ENCODE measurements at places on chromosomes 13 and 19.

- no peak for DNase-seq
Measured at GRCh38 chr13:106709522-106709921, 141.6 kb upstream of the ARGLU1 start.

DNA sequence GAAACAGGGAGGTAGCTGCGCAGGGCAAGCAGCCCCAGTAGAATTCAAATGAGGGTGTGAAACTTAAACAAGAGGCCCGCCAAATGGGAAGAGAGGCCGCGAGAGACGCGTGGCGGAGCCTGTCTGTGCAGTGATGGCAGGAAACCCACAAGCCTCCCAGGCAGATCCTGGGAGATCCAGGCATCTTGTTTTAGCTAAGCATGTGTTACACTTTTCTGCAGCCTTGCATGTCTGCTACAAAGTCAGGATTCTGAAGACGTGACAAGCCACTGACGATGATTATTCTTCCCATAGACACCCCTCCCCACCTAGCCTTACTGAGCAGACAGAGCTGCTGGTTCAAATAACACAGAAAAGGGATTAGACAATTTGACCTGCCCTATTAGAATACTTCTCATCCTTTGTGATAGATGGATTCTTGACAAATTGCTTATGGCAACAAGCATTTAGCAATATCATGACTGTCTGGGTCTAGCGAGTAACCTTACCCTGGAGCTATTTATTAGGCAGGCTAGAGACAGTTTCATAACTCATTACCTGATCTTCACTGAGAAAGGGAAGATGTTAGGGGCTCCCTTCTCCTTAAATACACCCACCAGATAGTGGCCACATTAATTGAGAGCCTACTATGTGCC lies 185.2 kb upstream of the IRS2 start:
- DNase-seq = no peak

GRCh38 chr13:43444081-43444480 lies 342.7 kb downstream of the ENOX1 start:
- no peak for DNase-seq

DNA sequence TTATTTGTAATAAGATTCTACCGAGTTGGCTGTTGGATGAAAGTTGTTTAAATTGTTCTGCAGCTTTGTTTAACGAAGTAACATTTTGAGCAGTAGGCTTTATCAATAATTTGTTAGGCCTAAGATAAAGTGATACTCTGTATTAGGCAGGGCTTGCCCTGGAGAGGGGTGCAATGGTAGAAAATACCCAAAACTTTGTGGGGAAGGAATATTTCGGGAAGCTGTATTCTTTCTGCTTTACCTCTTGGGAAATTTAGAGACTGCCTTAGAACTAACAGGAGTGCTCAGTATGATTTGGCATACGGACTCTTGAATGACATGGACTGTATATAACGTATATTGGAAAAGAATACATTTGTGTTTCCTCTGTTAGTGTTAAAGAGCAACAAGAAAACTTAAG lies 2.5 kb downstream of the PDS5B start:
- DNase-seq = no peak

DNA sequence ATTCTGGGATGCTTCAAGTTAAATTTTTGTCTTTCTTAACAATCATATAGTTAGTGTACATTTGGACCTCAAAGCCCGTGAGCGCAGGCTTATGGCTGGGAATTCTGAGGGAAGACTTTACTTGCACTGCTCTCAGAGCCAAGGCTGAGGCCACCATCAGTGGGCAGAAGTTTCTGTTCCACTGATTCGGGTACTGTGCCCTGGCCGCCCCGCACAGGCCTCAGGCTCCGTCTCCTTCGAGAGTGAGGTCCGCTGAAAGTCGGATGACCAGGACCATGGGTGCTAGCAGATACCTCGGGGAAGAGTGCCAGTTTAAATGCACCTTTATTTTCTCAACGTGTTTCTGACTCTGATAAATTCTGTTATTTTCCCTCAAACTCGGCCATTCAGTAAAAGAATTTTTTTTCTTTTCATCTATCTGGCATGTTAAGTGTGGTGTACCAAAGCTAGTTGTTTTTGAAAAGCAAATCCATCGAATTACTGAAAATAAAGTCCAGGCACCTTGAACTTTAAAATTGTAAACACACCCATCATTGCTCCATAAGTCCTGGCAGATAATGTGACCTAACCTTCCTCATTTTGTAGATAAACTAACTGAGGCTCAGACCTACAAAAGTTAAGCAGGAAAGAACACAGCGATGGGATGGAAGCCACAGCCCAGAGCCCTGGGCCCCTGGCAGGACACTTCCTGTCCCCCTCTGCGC lies 126.7 kb downstream of the SOX1 start:
- DNase-seq = no peak

- DNase-seq = no peak
Measured at GRCh38 chr13:110523180-110523579, 38.3 kb downstream of the RAB20 start.

DNA sequence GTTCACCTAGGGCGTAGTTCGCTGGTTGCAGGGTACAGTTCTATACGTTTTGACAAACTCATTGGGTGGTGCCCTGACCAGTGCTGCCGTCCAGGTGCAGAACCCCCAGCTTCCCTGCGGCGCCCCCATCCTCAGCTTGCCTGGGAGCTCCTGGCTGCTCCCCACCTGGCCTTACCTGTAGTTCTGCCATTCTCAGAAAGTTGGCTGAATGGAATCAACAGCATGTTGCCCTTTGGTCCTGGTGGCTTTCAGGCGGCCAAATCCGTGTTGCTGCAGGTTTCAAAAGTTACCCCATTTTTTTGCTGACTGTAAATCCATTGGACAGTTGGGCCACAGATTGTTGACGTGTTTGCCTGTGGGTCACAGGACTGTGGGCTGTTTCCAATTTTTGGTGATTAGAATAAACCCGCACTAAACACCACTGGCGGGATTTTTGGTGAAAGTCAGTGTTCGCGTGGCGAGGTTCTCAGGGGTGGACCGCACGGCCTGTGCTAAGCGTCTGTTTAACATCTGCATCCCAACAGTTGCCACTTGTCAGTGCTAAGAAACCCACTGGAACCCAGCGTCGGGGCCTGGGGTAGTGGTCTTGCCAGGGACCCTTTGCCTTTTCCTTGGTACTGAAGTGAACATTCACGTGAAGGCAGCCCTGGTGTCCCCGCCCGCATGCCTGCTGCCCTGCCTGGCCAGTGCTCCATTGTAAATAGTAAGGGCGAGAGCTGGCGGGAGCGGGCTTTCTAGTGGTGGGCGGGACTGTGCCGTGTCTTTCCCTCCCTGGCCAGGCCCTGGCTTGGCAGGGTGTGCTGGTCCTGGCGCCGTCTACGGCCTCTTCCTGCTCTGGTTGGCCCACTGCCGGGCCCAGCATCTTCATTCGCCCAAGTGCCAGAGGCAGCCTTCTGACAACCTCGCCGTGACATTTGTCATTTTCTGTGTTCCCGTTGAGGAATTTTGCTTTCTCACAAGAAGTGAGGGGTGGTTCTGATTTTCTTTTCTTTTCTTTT lies 3.3 kb downstream of the DOT1L start:
- DNase-seq = peak; percentile 54

- no peak for DNase-seq
Measured at GRCh38 chr13:59210543-59210942, 953.2 kb downstream of the DIAPH3 start.

- no peak for DNase-seq
Measured at GRCh38 chr13:67966065-67966464, 735.9 kb upstream of the PCDH9 start.

DNA sequence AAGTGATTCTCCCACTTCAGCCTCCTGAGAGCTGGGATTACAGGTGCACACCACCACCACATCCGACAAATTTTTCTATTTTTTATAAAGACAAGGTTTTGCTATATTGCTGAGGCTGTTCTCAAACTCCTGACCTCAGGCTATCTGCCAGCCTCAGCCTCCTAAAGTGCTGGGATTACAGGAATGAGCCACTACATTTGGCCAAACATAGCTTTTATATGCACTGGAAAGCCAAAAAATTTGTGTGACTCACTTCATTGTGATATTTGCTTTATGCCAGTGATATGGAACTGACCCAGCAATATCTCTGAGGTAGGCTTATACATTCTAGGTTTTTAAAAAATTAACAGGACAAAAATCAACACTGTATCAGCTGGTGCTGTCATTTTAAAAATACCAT lies 26.8 kb upstream of the ACOD1 start:
- no peak for DNase-seq

DNA sequence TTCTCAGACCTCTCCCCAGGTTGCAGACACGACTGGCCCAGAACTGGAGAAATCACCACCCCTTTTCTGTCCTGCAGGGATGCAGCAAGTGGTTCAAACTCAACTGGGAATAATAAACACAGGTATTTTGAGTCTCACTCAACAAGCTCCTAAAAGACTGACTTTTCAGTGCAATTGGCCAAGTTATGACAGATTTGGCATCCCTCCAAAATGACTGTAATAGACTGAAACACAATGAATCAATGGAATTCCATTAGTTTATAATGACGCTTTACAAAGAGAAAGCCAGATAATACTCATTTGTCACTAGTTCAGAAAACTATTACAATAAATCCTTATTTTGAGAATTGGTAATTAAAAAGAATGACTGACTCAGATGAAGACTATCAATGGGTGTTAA lies 38.1 kb downstream of the MIPEP start:
- DNase-seq = no peak

DNA sequence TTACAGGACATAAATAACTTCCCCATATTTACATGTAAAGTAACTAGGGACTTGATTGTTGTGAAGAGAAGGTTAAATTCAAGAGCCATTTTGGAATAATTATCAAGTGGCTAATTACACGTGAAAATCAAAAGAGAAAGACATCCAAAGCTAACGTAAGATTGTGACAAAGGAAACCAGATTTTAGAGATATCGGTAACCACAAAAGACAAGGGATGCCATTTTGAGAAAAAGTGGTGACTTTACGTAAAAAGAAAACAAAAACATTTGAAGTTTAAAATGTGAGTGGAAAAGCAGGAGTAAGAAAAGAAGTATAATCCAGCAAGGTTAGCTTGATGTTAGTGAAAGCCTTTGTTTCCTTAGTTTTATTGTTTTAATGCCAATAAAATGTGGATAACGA lies 10.9 kb upstream of the VWA8 start:
- no peak for DNase-seq

DNA sequence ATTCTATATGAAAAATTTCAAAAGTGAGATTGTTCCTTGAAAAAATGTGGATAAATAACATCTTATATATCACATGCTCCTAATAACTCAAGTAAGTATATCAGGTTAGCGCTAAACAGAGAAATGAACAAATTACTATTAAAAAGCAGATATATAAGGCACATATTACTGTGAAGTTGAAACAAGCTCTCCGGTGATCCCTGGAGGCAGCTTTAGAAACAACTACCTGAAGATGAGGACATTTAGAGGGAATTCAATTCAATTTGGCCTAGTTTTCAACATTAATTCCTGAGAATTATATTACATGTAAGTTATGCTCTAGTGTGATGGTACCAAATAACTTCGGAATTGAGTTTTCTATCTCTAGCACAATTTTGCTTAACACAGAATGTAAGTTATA lies 1373.6 kb upstream of the SPRY2 start:
- DNase-seq = no peak

DNA sequence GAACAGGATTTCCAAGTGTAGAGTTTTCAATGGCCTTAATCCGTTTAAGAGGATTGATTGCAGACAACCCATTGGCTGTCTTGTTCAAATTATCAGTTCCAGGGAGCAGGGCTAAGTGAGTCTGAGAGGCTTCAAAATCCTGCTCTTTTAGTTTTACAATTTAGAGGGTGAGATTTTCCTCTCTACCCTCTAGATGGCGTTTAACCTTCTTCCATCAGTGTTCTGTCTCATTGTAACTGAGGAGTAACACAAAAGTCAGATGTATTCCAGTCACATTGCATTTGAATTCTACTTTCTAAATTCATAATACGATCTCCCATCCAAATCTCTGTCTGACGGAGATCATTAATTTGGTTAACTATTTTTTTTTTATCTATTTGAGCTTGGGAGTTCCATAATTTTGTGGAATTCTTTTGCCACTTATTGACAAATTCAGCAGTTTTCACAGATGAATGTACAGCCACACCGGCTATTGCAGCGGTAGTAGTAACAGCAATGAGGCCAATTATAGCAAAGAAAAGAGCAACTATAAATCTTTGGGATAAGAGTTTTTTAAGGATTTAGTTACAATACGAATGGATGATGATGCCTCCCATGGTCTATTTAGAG lies 7.8 kb upstream of the C19orf84 start:
- no peak for DNase-seq

- no peak for DNase-seq
Measured at GRCh38 chr13:58666331-58666730, 1034.8 kb downstream of the PCDH17 start.

DNA sequence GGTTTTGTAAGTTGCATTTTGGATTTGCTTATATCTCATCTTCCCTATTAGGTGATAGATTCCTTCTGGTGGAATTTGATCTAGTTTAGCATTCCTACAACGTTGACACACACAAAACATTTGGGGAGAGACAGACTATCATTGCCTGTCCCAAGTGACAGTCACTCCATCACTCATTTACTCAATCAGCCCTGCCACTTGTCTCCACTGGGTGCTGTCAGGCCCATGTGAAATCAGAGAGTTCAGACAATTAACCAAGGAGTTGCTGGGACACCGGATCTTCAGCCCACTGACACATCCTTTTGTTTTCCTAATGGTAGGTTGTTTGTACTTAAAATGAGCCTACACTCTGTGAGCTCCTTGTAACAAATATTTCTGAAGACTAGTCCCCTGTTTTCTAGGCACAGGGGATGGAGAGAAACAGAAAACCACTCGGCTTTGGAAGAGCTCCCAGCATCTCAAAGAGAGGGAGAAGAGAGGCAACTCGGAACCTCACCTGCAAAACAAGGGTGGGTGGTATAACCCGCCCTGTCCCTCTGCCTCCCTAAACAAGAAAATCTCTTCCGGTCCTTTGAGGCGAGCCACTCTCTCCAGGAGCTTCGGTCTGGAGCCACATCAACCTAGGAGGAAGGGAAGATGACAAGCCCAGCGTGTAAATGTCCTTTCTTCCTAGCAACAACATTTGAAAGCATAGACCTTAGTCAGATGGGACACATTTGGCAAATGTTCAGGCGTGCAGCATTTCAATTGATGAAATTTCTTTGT lies 440.9 kb upstream of the KLF12 start:
- no peak for DNase-seq

Data from omental fat pad (tissue), 4 donors.